AG08396 (cell line): ENCODE measurements at places on chromosomes 2 and 18.

- no peak for DNase-seq
These were observed 61.8 kb downstream of the ARHGAP25 start for GRCh38 chr2:68796295-68796905.

GRCh38 chr18:36322408-36322728, 24.9 kb downstream of the FHOD3 start:
- DNase-seq, result no peak

DNA sequence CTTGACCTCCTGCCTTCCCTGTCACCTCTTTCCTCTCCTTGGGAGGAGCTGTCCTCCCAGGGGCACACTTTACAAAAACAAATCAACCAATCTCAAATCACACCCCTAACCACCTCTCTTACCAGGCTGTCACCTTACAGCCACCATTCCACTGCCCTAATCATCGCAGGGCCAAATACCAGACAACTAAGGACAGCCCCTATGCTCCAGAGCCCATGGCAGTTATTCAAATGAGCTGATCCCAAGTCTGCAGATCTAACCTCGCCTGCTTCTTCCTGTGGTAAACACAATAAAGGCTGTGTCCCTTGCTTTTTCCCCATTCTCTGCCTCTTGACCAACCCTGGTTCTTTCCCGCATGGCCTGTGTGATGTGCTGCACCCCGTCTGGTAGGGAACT, 154.2 kb upstream of the CNTNAP5 start:
- DNase-seq, result no peak

DNA sequence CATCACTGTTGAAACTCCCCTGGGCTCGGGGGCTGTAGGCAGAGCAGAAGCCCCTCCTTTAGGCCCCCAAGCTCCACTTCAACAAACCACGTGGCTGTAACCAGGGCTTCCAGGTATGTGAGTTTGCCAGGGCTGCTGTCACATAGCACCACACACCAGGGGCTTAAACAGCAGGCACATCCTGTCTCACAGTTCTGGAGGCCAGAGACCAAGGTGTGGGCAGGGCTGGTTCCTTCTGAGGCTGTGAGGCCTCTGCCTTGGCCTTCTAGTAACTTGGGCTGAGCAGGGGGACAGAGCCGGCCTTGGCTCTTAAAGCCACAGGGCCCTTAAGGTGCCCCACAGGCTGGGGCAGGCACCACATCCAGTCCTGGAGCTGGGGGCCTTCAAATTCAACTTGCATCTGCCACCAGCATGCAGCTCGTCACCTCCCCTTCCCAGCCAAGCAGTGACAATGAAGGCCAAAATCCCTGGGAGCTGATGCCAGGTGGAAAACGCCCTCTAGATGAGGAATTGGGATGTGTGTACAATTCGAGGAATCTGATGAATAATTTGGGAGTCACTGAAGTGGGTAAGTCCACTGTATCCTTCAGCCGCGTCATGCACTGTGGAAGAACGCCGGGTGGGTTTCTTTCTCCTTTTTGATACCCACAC, 104.2 kb upstream of the ODC1 start:
- DNase-seq, result no peak

GRCh38 chr2:179613299-179613651, 248.1 kb downstream of the ZNF385B start:
- no peak for DNase-seq

- DNase-seq, result no peak
These were observed 40.4 kb upstream of the C1D start for GRCh38 chr2:68103030-68103708.

GRCh38 chr2:27427863-27428212, 593 bp upstream of the NRBP1 start:
- DNase-seq, result no peak

DNA sequence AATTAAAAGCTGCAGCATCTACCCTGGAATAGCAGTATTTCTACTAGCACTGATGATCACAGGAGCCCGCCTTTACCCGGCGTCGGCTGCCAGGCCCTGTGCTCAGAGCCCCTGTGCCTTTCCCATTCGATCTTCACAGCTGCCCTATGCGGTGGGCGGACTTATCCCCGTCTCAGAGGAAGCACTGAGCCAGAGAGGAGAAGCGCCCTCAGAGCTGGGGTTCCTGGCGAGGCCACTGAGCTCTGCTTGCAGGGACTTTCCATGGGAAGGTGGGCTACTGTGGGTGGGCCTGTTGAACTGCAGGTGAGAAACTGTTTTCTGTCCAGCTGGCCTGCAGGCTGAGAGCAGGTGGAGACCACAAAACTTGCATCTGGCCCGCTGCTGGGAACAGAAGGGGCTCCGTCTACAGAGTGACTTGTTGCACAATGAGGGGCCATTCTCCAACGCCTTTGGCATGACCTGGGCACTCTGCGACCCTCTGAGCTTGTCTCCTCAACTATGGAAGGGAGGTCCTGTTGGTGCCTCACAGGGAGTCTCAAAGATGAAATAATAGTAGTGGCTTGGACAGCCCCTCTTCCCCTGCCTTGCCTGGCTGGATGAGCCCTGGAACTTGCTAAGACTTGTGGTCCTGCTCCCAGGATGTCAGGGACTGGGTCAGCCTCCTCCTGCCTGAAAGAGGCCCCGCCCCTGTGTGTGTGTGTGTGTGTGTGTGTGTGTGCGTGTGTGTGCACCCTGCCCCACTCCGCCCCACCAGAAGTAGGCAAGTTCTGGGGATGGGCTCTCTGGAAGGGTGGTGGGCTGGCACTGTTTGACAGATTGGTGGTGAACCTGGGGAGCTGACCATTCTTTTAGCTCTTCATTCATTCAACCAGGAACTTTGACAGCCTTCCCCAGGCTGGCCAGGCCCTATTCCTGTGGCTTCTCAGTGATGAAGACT, 32.7 kb downstream of the GLI2 start:
- DNase-seq, result no peak

DNA sequence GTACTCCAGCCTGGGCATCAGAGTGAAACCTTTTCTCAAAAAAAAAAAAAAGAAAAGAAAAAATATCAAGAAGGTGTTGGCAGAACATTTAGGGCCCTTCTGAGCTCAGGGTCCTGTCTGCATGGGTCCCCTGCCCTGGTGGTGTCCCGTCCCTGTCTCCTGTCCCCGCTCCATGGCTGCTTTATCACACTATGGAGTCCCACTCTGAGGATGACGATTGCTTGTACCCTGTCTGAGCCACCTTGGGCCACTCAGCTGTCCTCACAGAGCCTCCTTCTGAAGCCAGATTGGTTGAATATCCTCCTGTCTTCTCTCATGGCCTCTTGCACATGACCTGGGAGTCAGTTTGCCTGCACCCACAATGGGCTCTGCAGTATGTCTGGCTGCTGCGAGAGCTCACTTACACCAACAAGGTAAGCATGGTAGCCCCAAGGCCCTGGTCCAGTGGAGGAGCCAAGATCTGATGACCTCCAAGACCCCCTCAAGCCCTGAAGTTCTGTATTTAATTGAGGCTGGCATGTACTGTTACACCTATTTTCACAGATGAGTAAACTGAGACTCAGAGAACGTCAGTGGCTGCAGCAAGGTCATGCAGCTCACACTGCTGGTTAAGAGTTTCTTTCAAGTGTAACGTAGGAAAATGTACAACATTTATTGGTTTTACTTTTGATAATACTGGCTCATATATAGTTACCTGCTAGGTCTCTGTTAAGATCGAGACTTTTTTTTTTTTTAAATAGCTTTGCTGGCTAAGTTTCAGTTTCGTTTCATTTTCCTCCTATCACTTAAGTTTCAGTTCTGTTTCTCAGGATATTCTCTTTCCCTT, 16.9 kb upstream of the ZCCHC2 start:
- DNase-seq, result no peak

- no peak for DNase-seq
These were observed 263.2 kb downstream of the CYP26B1 start for GRCh38 chr2:71884303-71885042.

GRCh38 chr2:206471524-206472062, 28.3 kb downstream of the ADAM23 start:
- DNase-seq, result no peak

GRCh38 chr18:50870138-50870845, 8.6 kb upstream of the ME2 start:
- no peak for DNase-seq

DNA sequence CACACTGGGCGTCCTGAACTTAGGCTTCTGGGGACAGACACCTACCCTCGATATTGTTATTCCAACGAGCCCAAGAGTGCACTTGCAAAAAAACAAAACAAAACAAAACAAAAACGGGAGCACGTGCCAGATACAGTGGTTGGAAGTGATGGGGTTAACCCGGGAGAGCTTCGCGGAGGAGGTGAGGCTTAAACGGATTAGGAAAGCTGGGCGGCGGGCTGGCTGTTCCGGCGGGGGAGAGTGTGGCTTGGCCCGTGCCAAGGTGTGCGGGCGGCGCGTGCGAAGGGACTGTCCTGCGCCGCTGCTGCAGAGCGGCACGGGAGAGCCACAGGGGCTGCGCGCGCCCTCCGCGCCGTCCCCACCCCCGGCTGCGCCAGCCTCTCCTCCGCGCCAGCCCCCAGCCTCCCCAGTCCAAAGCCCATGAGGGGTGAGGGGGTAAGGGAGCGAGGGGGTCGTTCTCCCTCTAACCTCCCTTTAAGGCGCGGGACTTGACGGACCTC, 1.5 kb upstream of the SLC30A3 start:
- no peak for DNase-seq

- no peak for DNase-seq
These were observed 225.0 kb upstream of the APCDD1 start for GRCh38 chr18:10229458-10229857.

GRCh38 chr18:58041633-58042032, 2.4 kb upstream of the NEDD4L start:
- no peak for DNase-seq

GRCh38 chr2:226837787-226838603, 2.1 kb downstream of the RHBDD1 start:
- no peak for DNase-seq

- DNase-seq, result no peak
These were observed 179.7 kb downstream of the MREG start for GRCh38 chr2:215833531-215834162.

- DNase-seq, result no peak
These were observed 15.1 kb upstream of the CYP27C1 start for GRCh38 chr2:127235082-127235702.

- no peak for DNase-seq
These were observed 1076.5 kb upstream of the DDX18 start for GRCh38 chr2:116737951-116738350.

DNA sequence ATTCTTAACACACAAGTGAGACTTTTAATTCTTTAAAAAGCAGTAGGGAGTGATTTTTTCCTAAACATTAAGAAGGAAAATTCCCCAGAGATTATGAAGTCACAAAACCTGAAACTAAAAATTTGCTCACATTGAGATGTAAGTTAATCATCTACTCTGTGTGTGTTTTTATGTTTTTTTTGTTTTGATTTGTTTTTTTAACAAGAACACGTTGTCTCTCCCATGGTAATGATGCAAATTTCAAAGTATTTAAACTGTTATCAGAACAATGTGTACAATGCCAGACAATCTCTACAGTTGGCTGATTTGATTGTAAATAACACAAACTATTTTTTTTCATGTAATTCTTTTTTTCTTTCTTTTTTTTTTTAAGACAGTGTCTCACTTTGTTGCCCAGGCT, 71.5 kb downstream of the COLEC12 start:
- DNase-seq, result no peak
